NCI-H446 treated with DMSO at 0.1 percent for 48 hours (cell line): ENCODE measurements at places on chromosomes 11 and 22.

DNA sequence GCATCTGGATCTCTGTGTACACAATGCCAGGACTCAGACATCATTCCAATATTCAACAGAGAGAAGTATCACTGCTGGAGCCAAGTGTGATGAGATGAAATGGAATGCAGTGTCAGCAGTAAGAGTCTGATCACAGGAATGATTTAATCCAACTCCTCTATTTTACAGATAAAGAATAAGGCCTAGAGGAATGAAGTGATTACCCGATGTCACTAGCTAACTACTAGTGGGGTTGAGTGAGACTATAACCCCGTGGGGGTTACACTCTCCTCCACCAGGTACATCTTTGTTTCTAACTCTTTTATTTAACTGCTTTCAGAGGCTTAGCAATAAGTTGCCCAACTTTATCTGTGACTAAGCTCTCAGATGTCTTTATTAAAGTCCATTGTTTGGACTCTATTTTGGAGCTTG lies 94.2 kb upstream of the FAT3 start:
- DNase-seq: no peak

- no peak for DNase-seq
Observed at GRCh38 chr22:17303840-17304779, 65.2 kb upstream of the CECR2 start.

GRCh38 chr11:21774212-21774611 lies 418.7 kb upstream of the ANO5 start:
- peak; percentile 99 for DNase-seq

- no peak for DNase-seq
Observed at GRCh38 chr11:8055091-8055835, 25.7 kb upstream of the TUB start.

GRCh38 chr11:62832336-62833234 lies at the start of gene TEX54:
Gene TEX54, minus strand, starts transcription at chr11:62832841.
- DNase-seq: no peak

DNA sequence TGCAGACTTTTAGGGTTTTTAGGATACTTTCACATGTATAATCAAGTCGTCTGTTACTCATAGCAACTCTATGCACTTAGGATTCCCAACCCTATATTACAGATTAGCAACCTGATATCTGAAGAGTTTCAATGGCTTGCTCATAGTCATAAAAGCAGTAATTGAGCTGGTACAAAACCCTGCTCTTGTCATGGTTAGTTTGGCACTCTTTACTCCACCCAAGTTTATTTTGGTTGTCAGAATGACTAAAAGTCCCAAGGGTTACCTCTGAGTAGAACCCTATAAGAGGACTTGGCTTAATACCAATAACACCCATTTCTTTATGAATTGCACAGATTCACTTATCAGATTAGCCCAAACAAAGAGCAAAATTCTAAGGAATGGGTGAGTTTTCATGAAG lies 550.6 kb downstream of the SOX6 start:
- no peak for DNase-seq

GRCh38 chr11:19606856-19607655 lies 105.6 kb upstream of the NAV2 start:
- no peak for DNase-seq

DNA sequence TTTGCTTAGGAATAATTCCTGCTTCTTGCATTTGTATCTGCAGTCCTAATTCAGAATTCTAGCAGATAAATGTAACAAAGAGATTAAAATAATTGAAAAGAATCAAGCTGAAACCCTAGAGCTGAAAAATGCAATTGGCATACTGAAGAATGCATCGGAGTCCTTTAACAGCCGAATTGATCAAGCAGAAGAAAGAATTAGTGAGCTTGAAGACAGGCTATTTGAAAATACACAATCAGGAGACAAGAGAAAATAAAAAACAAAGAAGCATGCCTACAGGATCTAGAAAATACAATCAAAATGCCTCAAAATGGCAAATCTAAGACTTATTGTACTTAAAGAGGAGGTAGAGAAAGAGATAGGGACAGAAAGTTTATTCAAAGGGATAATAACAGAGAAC lies 8.2 kb downstream of the TREH start:
- DNase-seq: no peak

DNA sequence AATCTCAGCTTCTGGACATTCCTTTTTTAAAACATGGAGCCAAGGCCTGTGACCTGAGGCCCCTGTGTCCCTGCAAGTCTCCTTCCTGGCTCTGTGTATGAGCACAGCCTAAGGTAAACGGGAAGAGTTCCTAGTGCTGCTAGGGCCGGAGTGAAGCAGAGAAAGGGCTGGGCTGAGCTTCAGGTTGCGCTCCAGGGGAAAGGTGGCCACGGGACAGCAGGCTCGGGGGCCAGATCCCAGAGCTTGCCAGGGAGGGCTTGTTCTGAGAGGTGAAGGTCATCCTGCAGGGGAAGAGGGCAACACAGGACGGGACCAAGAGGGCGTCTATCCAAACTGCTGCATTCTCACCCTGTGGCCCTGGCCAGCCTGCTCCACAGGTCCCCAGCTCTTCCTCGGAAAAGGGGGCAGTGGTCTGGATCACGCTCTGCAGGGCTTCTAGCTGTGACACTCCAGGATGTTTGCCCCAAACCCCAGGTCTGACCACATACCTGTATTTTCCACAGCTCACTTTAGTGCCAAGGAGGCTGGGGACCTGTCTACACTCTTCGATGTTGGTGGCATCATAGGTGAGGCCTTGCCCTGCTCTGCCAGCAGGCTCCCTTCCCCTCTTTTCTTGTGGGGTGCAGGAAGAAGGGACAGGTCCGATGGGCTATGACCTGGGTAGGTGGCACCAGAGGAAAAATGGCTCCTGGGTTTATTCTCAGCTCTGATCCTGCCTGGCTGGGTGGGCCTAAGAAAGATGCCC lies 20.4 kb downstream of the SLC37A2 start:
- DNase-seq: no peak

- no peak for DNase-seq
Observed at GRCh38 chr11:2882396-2883110, 3.0 kb downstream of the CDKN1C start.

GRCh38 chr11:106061954-106062949 lies 14.9 kb downstream of the KBTBD3 start:
- no peak for DNase-seq

GRCh38 chr11:29432719-29433325 lies 584.0 kb downstream of the KCNA4 start:
- no peak for DNase-seq

GRCh38 chr11:2440646-2441045 lies 3.7 kb downstream of the TRPM5 start:
- DNase-seq: no peak

DNA sequence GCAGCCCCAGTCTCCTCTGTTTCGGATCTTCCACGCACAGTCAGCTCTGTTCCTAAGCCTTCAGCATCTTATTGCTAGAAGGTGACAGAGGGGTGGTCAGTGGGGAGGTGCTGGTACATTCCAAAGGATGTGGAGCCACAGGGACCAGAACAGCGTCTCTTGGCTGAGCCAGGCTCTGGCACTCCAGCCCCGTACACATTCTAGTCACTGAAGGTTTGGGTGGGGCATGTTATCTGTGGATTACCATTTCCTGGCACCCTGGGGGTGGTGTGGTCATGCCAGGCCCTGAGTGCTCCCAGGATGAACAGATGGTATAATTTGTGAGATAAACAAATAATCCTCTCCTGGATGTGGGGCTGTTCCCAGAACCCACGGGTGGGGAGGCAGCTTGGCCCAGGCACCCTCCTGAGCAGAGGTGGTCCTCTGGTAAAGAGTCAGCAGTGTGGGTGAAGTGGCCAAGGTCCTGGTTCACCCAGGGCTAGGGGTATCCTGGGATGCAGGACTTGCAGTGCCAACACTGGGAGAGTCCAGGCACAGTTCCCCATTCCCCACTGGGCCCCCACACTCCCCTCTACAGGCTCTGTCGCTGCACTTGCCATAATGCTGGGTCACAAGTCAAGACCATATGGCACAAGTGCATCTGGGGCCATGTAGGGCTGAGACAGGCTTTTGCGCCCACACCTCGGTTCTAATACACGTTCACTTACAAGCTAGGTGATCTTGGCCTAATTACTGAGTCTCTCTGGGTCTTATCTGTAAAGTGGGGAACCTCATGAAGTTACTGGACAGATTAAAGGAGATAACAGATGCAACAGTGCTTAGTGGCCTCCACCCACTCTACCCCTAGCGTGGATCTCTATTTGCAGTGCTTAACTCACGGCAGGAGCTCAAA lies 33.0 kb downstream of the DKK3 start:
- peak; percentile 63 for DNase-seq

GRCh38 chr11:121291319-121291718 lies 1.3 kb upstream of the SC5D start:
- DNase-seq: no peak

DNA sequence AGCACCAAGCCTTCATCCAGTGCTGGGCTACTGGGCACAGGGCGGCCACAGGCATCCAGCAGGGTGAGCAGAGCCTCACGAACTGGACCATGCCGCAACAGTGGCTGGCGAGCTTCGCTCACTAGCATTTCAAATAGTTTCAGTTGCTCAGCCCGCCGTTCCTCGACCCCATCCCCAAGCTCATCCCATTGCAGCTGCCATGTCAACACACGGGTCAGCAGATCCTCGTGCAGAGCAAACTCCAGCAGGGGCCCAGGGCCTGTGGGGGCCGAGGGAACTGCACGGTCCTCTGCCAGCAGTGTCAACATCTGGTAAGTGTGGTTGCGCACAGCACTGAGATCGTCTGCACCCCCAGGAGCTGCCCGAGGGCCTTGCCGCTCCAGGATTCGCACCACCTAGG lies 10.6 kb downstream of the FHIP1B start:
- no peak for DNase-seq

- no peak for DNase-seq
Observed at GRCh38 chr11:66343176-66343575, 1.7 kb downstream of the BRMS1 start.

DNA sequence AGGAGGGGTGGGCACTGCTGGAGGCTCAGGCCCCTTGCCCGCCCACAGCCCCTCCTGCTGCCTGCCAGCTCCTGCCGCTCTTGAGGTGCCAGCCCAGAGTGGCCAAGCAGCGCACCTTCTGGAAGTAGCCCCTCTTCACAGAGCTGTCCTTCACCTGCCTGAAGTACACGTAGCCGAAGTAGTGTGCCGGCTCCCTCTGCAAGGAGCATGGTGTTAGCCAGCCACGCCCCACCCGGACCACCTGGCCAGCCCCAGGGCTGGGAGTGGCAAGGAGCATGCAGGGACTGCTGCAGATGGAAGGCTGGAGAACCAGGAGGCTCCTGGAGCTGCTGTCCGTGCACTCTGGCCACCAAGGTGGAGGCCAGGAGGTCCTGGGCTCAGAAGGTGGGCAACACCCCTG lies 9.6 kb downstream of the DENND6B start:
- no peak for DNase-seq

DNA sequence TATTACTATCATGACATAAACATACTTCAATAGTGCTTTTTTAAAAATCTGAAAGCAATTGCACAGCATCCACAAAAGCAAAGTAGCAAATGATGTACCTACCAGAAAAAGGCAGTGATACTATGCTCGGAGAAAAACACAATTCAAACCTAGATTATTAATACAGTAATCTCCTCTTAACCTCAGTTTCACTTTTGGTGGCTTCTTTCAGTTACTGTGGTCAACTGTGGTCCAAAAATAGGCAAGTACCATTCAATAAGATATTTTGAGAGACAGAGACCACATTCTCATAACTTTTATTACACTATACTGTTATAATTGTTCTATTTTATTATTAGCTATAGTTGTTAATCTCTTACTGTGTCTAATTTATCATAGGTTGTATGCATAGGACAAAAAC lies 20.8 kb downstream of the KCNA4 start:
- DNase-seq: no peak
